CMK (cell line): ENCODE measurements at places on chromosomes 7 and 10.

DNA sequence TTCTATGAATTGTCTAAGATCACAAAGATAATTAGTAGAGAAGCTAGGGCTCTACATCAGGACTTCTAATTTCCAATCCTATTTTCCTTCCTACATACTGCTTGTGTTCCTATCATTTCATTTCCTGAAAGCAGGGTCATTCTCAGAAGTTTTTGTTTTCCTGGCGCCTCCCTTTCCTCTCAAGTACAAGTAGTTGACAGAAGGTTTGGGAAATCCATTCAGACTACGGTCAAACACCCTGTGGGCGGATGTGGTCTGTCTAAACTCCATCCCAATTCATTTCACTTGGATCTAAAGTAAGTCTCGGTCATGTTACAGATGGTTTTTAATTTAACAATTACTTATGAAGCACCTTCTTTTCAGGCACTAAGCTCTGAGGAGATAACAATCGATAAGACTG is 221.4 kb downstream of the MTERF1 start:
- DNase-seq, result no peak

DNA sequence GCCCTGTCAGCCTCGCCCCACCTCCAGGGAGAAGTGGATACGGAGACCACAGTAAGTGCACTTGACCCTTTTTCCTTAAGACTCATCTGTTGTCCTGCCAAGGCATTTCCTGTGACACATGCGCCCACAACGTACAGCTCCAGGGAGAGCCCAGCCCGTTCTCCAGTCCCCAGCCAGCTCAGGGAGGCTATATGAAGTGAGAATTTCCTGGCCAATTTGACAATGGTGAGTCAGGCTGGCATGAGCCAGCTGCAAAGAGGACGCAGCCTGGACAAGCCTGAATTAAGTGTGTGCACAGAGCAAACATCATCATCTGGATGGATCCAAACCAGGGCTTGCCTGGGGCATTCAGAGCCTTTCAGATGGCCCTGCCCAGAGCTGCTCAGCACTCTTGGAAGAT is 244.8 kb downstream of the KCNMA1 start:
- DNase-seq, result no peak

- DNase-seq, result no peak
Measured at GRCh38 chr7:101868191-101868950, 50.9 kb downstream of the CUX1 start.

DNA sequence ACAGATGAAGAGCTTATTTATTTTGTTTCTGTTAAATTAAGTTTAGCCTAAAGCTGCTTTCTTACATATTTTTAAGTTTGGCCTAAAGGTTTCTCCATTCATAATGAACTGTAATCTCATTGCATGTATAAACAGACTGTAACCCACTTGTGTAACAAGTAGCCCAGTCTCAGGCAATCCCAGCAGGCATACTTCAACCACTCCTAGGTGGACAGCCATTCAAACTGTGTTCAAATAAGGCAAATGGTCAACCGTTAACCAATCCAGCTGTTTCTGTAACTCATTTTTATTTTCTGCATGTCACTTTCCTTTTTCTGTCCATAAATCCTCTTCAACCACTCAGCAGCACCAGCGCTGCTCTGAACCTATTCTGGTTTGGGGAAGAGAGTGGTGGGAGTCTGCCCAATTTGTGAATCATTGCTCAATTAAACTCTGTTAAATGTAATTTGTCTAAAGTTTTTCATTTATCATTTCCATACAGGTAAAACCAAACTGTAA is 35.9 kb downstream of the PHYHIPL start:
- DNase-seq, result no peak

GRCh38 chr7:44128721-44129582 is 5.6 kb upstream of the POLD2 start:
- no peak for DNase-seq

DNA sequence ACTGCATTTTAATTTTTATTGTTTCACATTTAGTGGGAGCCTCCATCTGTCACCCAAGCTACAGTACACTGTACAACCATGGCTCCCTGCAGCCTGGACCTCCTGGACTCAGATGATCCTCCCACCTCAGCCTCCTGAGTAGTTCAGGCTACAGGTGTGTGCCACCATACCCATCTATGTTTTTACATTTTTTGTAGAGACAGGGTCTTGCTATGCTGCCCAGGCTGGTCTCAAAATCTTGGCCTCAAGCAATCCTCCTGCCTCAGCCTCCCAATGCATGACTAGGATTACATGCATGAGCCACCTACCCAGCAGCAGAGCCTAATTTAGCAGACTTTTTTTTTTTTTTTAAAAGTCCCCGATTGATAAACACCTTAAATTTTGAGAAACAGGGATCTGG is 5.6 kb downstream of the PIP4K2A start:
- DNase-seq, result no peak

DNA sequence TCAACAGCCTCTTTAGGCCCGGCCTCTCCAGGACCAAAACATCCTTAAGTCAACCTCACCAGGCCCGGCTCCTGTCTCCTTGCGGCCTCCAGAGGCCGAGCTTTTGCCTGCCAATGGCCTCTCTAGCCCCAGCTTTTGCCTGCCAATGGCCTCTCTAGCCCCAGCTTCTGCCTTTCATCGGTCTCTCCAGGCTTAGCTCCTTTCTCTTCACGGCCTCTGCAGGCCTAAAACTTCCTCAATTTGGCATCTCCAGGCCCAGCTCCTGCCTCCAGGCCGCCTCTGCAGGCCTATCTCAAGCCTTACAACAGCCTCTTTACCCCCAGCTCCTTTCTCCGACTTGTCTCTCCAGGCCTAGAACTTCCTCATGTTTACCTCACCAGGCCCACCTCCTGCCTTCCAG is 15.7 kb upstream of the TMEM248 start:
- DNase-seq, result no peak

GRCh38 chr10:82628373-82628772 is 753.4 kb downstream of the NRG3 start:
- no peak for DNase-seq

DNA sequence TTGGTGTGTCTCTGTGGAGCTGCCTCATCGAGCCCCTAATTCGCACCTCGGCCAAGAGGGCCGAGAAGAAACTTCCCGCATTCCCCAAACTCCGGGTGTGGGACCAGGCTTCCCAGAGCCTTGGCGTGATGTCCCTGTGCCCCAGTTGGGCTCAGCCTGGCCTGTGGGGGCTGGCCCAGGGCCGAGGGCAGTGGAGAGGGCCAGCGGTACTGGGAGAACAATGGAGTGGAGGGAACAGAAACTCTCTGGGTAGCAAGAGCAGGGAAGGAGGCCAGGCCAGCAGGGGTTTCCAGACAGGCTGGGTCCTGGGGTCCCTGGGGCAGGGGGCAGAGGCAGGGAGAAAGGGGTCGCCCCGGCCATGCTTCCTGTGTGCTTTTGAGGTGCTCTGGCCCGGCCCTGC is 16.0 kb downstream of the TMEM270 start:
- DNase-seq, result no peak

- DNase-seq, result no peak
Measured at GRCh38 chr7:425794-426188, 93.9 kb downstream of the PDGFA start.

GRCh38 chr10:78191301-78191700 is 157.6 kb downstream of the RPS24 start:
- DNase-seq, result no peak

GRCh38 chr10:64277536-64277935 is 756.3 kb downstream of the REEP3 start:
- no peak for DNase-seq

GRCh38 chr10:122054048-122055025 is 65.4 kb downstream of the TACC2 start:
- DNase-seq, result no peak

- no peak for DNase-seq
Measured at GRCh38 chr10:69635428-69636272, 5.6 kb downstream of the FAM241B start.

DNA sequence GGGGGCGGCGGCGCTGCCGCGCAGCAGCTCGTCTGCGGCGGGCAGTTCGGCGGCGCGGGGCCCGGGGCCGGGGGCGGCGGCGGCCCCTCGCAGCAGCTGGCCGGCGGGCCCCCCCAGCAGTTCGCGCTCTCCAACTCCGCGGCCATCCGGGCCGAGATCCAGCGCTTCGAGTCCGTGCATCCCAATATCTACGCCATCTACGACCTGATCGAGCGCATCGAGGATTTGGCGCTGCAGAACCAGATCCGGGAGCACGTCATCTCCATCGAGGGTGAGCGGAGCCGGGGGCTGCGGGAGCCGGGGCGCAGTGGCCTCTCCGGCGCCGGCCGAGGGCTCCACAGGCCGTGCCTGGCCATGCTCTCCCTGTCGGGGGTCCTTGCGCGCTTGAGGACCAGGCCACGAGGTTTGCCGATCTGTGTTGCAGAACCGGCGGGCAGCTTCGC is 548 bp downstream of the AGAP3 start:
- DNase-seq, result no peak

GRCh38 chr10:74650613-74651012 is 175.8 kb upstream of the KAT6B start:
- DNase-seq, result no peak

DNA sequence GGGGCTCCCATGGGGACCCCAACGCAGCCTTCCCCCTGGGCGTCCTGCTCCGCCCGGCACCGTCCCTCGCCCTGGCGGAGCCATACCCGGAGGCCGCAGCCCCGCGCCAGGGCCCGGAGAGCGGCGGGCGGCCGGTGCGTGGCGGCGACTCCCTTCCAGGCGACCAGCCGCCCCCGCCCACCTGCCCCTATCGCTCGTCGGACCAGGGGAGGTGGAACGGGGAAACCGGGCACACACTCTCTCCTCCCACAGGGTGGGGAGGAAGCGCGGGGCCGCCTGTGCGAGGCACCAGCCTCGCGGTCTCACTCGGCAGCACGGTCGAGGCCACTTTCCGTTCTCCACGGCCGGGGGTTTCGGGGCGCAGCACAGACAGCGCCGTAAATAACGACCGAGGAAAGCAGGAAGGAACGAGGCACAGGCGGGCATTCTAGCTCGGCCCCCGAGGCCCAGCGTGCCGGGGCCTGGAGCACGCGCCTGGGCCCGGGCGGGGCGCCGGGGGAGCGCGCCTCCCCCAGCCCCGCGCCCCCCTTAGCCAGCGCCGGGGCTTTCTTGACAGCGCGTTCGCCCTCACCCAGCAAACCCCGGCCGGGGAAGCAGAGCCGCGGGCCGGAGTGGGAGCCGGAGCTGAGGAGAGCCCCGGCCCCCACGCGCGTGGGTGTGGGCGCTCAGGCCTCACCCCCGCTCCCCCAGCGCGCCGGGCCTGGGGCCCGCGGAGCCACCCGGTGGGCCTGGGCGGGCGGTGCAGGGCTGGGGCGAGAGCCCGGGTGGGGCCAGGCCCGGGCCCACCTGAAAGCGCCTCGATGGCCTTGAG is 936 bp downstream of the IGF2BP3 start:
- DNase-seq, result no peak

GRCh38 chr10:126892226-126893175 is 12.7 kb upstream of the DOCK1 start:
- DNase-seq, result no peak

GRCh38 chr10:52313933-52314821 is at the start of gene DKK1:
Gene DKK1, plus strand, starts transcription at chr10:52314281. Its CDS starts 154 bp downstream, at chr10:52314435.
- DNase-seq, result peak; percentile 1

DNA sequence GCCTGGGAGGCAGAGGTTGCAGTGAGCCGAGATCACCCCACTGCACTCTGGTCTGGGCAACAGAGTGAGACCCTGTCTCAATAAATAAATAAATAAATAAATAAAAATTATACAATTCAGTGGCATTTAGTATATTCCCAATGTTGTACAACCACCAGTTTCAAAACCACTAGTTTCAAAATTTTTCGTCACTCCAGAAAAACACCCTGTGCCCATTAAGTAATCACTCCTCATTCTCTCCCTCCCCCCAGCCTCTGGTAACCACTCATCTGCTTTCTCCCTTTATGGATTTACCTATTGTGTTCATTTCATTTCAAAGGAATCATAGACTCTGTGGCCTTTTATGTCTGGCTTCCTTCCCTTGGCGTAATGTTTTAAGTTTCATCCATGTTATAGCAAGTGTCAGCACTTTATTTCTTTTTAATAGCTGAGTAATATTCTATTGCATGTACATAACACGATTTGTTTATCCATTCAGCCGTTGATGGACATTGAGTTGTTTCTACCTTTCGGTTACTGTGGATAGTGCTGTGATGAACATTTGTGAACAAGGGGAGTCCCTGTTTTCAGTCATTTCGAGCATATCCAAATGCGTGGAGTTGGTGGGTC is 29.4 kb upstream of the GOLGA7B start:
- DNase-seq, result no peak

GRCh38 chr10:20494474-20494873 is 402.6 kb downstream of the NEBL start:
- no peak for DNase-seq

GRCh38 chr10:96047004-96047649 is 3.7 kb downstream of the CCNJ start:
- DNase-seq, result no peak

DNA sequence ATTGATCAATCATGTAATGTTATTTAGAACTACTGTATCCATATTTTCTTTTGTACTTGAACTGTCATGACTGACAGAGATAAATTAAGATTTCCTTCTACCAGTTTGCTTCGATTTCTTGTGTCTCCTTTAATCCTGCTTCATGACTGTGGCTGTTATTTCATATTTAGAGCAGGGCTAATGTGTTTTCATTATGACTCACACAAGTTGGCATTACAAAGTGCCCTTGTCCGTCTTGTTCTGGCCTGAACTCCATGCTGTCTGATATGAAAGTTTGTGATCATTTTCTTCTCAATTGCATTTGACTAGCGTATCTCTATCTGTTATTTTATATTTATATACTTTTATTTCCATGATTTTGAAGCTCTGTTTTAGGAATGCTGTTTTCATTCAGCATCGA is 344.1 kb upstream of the PRKCQ start:
- no peak for DNase-seq

GRCh38 chr10:7152982-7153381 is 257.9 kb downstream of the SFMBT2 start:
- no peak for DNase-seq

DNA sequence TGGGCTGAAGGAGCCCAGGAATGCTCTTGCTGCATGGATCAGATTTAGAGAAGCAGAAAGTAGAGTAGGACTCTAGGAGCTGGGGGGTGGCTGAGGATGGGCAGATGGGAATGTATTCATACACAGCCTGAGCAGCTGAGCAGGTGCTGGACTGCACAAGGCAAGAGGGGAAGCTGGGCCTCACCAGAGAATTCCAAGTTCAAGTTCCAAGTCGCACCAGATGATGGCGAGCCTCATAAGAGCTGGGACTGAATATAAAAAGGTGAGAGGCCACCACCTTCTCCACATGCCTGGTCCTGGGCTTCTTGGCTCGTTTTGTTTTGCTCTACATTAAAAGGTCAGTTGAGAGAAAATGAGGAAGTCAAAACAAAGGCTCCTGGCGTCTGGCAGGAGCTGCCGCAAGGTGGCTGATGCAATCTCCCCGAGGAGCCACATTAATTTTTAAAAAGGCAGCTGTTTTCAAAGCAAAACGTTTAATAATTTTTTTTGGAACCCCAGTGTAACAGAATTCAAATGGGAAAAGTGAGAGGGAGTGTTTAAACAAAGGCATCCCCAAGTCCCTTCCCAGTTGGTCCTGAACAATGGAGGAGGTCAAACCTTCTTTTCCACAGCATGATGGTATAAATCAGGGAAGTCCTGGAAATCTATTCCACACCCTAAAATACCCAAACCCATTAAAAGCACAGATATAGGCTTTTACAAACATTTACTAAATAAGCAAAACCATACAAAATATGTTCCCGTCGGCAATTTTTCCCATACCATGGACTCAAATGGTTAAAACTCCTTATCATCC is 9.5 kb downstream of the CYREN start:
- DNase-seq, result no peak
